ENCODE measurements at places on chromosomes 1 and 21.
A peak's percentile ranks its signal among the peaks of the same experiment; 100 is the strongest.

- DNase-seq, result no peak
Observed at GRCh38 chr1:57546549-57547330, 122.9 kb upstream of the DAB1 start.

- no peak for DNase-seq
Observed at GRCh38 chr1:213968146-213968825, 19.5 kb upstream of the PROX1 start.

DNA sequence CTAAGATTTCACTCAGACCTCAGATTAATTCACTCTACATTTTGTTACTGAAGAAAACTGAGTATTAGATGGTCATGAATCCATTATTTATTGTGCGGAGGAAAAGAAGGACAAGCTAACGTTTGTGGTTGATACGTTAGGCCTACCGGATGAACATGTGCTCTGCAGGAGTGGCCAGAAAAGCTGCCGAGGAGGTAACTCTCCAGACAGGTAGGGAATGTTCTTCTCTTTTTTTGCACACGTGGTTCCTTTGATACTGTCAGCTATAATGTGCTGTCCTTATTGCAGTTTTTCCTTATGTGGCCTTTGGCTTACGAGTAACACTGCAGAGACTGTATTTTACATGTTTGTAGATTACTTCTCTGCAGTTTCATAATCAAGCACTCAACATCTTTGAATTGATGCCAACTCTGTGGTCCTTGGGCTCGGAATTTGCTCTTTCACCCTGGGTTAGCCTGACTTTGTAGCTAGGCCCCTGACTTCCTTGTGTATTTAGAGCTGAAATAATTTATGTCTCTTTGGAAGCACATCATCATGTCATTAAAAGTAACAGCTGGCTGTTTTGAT lies 13.6 kb downstream of the MTR start:
- no peak for DNase-seq

GRCh38 chr1:41478118-41478748 lies 6.2 kb downstream of the EDN2 start:
- DNase-seq, result no peak

GRCh38 chr1:101025283-101025656 lies 314 bp downstream of the DPH5 start:
- DNase-seq, result no peak

DNA sequence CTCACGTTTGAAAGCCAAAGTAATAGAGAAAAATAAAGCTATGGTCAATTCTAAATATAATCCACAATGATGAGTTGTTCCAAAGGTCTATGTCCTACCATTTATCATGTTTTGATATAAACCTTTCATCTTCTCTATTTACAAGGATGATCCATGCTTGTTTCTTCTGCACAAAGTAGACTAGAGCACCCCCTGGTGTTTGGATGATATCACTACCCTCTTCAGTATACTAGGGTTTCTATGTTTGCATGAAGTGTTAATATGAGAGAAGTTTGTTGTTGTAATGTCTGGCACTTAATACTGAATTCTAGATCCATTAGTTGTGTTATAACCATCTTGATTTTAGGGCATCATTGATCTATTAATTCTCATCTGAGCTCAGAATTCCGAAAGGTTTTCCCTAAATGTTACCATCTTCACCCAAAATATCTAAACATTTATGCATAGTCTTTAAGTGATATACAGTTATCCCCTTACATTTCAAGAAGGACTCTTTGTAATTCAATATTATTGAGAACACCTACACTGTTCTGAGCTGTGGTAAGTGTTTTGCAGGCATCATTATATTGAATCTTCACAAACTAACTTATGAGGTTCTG lies 21.1 kb downstream of the CLDN8 start:
- DNase-seq, result peak; percentile 45

- no peak for DNase-seq
Observed at GRCh38 chr1:65200411-65200810, 52.4 kb downstream of the AK4 start.

DNA sequence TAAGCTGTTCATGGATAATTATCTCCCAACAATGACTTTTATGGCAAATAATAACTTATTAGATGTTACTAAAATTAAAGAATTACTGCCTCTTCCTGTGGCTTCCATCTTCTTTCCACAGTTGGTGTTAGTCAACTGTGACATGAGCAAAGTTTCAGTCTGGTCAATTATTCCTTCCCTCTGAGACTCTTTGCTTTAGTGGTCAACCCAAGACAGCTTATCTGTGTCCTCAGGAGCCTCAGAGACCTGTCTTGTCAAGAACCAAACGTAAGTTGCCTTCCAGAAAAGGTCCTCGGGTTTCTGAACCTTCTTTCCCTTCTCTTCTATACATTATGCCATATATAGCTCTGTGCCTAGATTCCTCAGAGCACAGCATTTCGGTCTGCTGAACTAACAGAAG lies 263.2 kb upstream of the ZP4 start:
- DNase-seq, result no peak

DNA sequence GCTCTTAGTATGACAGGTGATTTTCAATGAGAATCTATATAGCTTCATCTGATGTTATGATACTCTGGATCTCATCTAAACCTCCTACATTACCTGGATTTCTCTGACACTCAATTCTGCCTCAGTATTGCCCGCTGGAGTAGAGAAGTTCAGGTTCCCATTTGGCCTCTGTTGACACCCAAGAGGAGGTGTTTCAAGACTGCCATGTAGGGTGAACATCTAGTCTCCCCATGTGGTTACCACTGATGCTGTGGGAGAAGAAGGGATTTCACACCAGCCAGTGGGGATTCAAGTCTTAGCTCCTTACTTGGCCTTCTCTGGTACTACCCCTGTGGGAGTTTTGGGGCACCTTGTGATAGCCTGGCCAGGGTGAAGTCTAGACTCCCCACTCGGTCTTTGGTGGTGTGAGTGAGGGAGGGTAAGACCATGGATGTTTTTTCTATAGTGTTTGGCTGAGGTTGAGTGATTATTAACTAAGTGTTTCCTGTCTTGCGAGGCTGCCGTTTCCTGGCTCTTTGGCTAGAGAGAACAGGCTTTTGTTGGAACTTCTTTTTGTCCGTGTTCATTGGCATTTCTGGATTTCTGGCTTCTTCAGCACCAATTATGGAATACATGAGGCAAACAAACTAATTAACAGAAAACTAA lies 90.7 kb downstream of the RHOU start:
- DNase-seq, result no peak

- DNase-seq, result no peak
Observed at GRCh38 chr1:203797216-203797615, 1.8 kb downstream of the ZBED6 start.

DNA sequence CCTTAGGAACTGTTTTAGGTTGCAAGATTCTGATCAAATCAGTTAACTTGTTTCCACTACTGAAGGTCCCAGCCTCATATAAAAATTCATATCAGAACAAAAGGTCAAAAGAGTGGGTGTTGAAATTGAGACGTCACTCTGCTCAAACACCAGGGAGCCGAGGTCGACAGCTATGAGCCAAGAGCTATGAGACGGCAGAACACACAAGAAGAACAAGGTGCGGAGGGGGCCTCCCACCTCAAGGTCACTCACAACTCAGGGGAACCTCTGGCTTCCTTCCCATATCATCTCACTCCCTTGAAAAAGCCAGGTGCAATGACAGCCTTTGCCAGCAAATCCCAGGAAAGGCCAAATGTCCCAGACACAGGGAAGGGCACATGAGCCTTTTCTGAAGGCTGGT lies 749 bp downstream of the SEC16B start:
- DNase-seq, result no peak

DNA sequence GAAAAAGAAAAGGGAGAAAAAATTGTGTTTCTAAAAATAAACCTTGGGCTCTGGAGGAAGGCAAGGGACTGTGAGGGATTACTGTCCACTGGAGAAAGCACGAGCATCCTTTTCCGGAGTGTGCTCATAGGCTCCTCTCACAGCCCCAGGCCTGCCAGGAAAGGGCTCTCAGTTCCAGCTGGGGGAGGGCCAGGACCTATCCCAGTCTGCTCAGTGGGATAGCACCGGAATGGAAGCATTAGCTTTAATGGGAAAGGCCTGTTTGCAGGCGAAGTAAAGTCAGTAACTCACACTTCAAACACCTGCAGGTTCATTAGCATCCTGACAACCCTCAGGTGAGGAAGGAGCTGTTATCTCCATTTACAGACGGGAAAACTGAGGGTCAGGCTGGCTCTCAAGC lies 113.9 kb upstream of the USP24 start:
- no peak for DNase-seq

GRCh38 chr1:208103597-208104513 lies 140.3 kb downstream of the PLXNA2 start:
- no peak for DNase-seq

DNA sequence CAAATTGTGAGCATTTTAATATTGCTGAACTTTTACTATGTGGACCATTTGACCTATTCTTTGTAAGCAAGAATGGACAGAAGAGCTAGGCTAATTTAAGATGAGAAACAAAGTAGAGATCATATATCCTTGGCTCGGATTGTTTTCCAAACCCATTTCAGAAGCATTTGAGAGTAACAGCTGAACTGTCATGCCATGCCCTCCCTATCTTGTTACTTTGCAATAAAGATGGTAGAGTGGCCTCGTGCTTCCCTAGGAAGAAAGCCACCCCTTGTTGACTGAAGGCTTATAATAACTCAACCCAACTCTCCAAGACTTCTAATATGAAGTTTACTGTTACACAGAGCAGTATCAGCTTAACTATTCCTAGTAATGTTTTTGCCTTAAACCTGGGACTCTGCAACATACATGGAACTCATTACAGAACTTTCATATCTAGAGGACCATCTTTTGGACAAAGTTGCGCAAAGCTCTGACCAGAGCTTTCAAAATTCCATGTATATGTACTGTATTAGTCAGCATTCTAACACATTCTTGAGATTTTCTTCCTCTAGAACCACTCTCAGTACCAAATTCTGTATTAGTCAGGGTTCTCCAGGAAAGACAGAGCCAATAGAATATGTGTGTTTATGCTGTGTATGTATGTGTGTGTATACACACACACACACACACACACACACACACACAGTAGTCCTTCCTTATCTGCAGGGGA lies 68.7 kb downstream of the ADAMTS1 start:
- DNase-seq, result no peak

GRCh38 chr1:60762911-60763310 lies 319.4 kb upstream of the NFIA start:
- no peak for DNase-seq

DNA sequence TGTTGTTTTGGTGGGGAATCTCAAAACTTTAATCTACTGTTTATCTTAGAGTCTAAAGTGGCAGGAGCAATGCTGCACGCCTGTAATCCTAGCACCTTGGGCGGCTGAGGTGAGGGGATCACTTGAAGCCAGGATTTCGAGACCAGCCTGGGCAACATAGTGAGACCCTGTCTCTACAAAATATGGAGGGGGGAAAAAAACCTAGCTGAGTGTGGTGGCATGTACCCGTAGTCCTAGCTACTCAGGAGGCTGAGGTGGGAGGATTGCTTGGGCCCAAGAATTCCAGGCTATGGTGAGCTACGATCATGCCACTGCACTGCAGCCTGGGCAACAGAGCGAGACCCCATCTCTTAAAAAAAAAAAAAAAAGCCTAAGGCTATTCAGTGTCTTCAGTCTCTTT lies 38.1 kb downstream of the POFUT2 start:
- no peak for DNase-seq

DNA sequence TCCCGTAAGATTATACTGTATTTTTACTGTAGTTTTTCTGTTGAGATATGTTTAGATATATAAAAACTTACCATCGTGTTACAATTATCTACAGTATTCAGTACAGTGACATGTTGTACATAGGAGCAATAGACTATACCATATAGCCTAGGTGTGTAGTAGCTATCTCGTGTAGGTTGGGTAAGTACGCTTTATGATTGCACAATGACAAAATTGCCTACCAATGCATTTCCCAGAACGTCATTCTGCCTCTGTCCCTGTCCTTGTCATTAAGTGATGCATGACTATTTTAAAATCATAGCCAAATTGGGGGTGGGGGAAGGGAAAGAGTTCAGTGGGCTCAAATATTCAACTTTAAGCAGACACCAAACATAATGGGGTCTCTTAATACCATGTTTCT lies 233.8 kb upstream of the TMEM51 start:
- DNase-seq, result no peak

GRCh38 chr1:109208836-109209463 lies 4.8 kb upstream of the SARS1 start:
- no peak for DNase-seq

GRCh38 chr1:119326251-119326650 lies 42.3 kb upstream of the HAO2 start:
- DNase-seq, result no peak

DNA sequence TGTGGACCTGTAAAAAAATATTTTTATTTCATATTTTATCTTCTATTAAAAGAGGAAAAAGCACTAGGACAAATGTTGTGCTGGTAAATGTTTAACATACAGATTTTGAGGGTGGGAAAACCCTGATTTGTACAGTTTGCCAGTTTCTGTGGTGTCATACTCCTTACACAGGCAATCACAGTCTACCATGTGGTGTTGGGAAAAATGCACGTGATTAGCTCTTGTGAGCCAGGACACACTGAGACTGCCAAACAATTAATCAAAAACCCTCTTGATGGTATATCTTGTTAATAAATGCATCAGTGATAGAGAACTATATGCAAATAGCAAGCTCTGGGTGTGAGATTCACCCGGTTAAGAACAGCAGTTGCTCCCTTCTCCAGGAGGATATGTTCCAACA lies 136.5 kb upstream of the ZC3H11B start:
- DNase-seq, result no peak

DNA sequence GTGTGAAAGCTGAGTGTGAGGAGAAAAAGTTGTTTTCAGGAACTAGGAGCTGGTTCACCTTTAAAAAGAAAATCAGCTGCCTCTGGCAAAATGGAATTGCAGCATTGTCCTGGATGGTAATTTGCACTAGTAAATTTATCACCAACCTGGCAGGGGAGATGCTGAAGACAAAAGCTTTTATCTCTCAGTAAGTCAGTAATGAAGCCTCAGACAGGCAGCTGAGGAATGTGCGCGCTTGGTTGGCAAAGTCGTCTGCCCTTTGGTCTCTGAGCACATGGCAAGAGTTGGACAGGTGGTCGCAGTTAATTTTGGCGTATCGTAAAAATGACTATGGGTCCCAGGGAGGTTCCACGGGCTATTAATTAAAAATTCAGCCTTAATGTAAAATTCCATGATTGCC lies 131.9 kb downstream of the BACH1 start:
- DNase-seq, result no peak

GRCh38 chr1:200885623-200886402 lies 8.9 kb upstream of the INAVA start:
- DNase-seq, result no peak

- no peak for DNase-seq
Observed at GRCh38 chr1:227942021-227942715, 5.6 kb downstream of the WNT9A start.

DNA sequence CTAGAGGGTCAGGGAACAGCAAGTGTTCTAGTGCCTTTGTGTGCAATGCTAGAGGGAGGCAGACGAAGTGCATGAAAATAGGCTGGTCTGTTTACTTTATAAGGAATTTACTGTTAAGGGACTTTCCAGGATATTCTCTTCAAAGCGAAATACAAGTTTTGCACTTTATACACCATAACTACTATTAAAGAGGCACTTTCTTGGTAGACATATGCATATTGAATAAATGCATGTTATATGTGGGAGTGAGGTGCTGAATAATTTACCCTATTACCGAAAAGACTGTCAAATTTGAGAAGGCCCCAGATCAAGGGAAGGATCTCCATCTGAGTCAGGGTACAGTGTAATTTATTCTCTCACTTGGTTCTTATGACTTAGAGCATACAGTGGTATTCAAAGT lies 310.5 kb downstream of the S1PR1 start:
- DNase-seq, result no peak

Data from SW 1271 (cell line).